ENCODE measurements at places on chromosomes 4 and X.

GRCh38 chr4:181659876-181660275 is 583.3 kb upstream of the TENM3 start:
- no peak for DNase-seq

GRCh38 chrX:43743100-43743822 is 87.2 kb downstream of the MAOA start:
- DNase-seq: no peak

- DNase-seq: no peak
Measured at GRCh38 chr4:90641861-90642599, 514.8 kb downstream of the CCSER1 start.

GRCh38 chr4:53551958-53552357 is 39.3 kb downstream of the LNX1 start:
- no peak for DNase-seq

Measured in upper lobe of left lung (tissue), 6 donors.